ENCODE measurements at places on chromosomes 5 and 9. TPM values are rescaled to one million over a fixed set of nuclear protein-coding genes. Genes with fewer than 3 reads are reported as not detected.

DNA sequence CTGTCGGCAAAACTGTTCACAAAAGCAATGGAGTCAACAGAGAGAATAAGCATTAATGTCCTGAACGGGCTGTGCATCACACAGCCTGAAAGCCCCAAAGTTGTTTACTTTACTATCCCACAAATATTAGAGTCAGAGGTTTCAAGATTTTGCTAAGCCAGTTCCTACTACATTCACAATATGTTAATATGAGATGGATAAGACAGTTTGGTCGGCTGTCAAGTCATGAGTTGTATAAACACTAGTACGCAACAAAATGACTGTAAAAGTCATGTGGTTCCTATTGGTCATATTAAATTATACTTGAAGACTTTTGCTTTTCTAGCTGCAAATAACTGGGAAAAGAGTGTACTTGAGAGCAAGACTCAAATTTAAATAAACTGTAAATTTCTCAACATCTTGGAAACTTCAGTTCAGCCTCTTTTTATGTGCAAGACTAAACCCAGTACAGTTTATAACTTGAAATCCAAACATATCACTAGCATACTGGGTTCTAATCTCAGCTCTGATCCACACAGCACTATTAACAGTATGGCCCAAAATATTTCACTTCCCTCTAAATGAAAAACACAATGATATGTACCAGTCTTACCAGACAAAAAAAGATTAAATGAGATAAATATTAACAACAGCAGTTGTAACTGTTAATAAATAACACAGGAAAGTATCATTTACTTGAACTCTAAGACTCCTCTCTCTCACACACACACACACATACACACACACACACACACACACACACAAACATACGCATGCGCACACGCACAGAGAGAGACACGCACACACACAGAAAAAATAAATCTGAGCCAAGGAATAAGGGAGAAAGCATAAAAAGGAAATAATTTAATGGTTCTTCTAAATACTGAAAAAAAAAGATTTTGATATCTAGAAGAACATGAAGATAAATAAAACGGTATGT, 33.1 kb downstream of the FANCC start:
- DNase-seq = no peak

DNA sequence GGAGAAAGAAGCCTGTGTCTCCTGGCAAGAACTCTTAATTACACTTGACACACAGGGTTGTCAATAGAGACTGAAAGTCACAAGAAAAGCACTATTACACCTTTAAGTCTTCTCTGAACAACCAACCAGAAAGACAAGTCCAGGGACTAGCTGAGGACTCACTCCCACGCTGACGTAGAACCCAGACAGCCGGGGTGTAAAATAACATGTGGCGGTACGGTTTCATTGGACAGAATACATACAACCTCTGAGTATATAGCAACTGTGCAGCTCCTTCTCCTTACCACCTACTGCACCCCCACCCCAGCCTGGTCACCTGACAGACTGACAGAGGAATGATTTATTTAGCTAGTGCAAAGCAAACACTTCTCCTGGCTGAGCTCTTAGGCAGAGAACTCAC, 103.4 kb upstream of the RASEF start:
- no peak for DNase-seq

DNA sequence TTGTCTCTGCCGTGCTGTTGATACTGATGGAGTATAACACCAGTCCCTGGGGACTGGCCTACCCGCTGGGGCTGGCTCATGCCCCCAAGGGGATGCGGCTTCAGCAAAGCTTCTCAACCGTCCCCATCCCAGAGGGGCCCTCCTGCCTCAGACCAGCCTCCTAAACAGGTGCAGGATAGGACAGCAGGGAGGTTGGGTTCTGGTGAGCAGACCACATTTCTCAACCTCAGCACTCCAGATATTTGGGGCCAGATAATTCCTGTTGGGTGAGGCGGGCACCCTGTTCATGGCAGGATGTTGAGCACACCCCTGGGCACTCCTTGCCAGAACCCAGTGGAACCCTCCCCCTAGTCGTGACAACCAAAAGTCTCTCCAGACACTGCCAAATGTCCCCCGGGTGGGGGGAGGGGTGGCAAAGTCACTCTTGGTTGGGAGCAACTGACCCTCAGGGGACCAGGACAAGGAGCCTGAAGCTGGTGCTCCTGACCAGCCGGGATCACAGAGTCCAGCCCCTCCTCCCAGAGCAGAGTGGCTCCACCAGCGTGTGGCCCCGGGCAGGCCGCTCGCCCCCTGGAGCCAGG, 107.8 kb downstream of the ZNF354C start:
- peak; percentile 54 for DNase-seq

DNA sequence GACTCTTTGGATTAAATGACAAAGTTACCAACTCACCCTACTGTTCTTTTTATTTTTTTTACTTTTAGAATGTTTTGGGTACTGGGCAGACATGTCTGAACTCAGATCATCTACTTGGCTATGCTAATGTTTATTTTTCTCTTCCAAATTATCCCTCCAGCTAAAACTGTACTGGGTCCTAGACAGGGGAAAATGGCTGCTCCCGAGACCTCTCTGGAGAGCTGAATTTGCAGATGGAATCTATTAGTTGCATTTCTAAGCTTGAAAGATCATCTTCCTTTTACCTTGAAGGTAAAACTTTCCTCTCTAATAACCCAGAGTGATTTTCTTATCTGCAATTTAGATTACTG, 197.5 kb upstream of the SEMA6A start:
- DNase-seq = no peak

MSX2 gene
- 1.3 TPM for total RNA-seq

SOHLH1 gene
- not detected for total RNA-seq

KCNN2 gene
- total RNA-seq = 0.57 TPM

CLTA gene
- total RNA-seq = 118 TPM

All from aorta (tissue), 5 donors.